ENCODE measurements at places on chromosomes 7 and 10.
A peak's percentile ranks its signal among the peaks of the same experiment; 100 is the strongest.

DNA sequence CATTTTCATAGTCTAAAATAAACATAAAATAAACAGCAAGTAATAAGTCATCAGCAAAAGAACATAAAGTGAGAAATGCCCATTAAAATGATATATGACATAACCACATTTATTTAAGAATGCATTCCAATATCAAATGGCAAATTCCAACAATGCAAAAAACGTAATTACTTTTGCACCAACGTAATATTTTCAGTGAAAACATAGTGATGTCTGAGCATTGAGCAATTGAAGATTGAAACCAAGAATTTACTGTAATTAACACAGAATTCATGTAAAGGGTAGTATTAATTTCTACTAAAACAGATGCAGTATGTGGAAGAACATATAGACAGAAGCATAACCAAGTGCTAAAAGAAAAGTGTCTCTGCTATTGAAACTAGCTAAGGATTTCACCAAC is 123.0 kb upstream of the TNS3 start:
- no peak for DNase-seq

DNA sequence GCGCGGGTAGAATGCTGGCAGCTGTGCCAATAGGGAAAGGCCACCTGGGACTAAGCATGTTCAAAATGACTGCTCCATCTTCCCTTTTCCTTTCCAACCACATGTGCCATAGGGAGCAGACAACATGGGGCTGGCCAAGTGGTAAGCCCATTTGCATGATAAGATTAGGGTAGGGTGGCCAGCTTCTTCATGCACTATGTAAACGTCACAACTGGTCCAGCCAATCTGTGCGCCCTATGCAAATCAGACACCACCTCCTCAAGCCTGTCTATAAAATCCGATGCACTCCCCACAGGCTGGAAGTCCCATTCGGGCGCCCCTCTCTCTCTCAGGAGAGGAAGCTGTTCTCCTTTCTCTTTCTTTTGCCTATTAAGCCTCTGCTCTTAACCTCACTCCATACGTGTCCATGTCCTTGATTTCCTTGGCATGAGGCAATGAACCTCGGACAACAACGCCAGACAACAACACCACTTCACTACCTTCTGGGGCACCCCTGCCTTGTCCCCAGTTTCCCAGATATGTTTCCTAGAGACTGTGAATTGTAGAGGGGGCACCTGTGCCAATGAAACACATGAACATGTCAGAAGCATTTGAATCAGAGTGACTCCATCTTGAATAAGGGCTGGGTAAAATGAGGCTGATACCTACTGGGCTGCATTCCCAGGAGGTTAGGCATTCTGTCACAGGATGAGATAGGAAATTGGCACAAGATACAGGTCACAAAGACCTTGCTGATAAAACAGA is 19.1 kb upstream of the EXOC6 start:
- DNase-seq = no peak

GRCh38 chr7:140557809-140558518 is 78.7 kb upstream of the MKRN1 start:
- DNase-seq = no peak

- DNase-seq = peak; percentile 79
These were observed 9.6 kb downstream of the PSD start for GRCh38 chr10:102408728-102409603.

DNA sequence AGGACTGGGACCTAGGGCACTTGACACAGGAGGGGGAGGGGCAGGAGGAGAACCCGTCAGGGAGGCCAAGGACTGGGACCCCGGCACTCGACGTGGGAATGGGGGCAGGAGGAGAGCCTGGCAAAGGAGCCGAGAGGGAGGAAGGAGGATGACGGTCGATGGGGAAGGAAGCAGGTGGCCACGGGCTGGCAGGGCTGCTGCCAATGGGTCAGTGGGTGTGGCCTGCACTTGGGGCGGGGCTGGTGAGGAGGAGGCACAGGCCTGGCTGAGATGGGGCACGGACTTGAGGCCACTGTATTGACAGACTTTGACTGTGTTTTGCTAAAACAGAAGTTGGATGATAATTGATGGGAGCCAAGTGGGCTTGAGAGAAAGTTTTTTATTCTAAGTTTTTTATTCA is 68.9 kb downstream of the RBM33 start:
- no peak for DNase-seq

Data from nucleus accumbens (tissue), 56 donors.